Activated B cell treated with CpG ODN at 0.5 μM for 24 hours (primary cell): ENCODE measurements at places on chromosomes 13 and 19. TPM values are rescaled to one million over a fixed set of nuclear protein-coding genes. Genes with fewer than 3 reads are reported as not detected.
A peak's percentile ranks its signal among the peaks of the same experiment; 100 is the strongest.

LILRA6 gene
- not detected in 2 replicates for total RNA-seq

DNA sequence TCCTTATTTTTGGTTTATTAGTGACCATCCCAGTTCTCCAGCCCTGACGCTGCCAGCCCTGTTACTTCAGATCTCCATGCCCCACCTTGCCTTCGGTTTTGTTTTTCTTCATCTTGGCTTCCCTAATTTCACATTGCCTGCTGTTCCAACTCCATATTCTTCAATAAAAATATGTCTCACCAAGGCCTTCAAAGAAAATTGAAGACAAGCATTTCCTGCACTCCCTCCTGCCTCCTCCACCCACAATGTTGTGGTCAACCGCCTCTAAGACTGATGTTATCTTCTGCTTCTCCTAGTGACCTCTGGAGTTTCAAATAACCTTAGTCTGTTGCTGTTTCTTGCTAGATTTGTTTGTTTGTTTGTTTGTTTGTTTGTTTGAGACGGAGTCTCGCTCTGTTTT, 14.6 kb downstream of the PLD3 start:
- DNase-seq = no peak

DNA sequence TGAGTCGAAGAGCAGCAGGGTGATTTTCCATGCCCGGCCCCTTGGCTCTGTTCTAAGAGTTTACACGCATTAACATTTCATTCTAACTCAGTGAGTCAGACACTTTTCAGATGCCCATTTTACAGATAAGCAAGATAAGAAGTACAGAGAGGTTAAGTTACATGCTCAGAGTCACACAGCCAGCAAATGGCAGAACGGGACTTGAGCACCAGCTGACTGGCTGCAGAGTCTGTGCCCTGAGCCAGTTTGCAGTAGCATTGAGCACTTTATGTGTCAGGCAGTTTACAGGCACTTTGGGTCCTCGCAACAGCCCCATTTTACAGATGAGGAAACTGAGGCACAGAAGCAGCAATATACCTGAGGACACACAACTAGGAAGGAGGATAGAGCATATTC, 19.0 kb downstream of the CCDC8 start:
- no peak for DNase-seq

- DNase-seq = no peak
Measured at GRCh38 chr19:40594255-40594654, 6.9 kb upstream of the LTBP4 start.

- peak; percentile 45 for DNase-seq
Measured at GRCh38 chr19:3094601-3095440, 659 bp downstream of the GNA11 start.

BRME1 gene
- 1.2 and 2.0 TPM in 2 replicates for total RNA-seq

DNA sequence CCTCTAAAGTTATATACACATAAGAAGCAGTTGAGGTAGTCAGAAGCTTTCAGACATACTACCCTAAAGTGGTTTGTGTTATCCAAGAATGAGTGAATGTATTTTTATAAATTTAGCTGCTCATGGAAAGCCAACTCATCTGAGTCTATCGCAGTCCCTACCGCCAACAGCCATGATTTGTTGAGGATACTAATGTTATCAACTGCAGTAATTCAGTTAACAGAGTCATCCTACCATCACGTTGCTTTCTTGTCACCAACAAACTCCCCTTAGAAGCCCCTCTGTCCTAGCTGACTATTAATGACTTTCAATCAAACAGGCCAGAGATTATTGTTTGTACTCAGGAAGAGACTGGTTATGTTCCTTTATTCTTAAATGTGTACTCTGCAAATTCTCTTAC, 169.9 kb downstream of the DCT start:
- DNase-seq = no peak

- DNase-seq = no peak
Measured at GRCh38 chr13:37944869-37945442, 75.4 kb upstream of the TRPC4 start.

FAM32A gene
- total RNA-seq = 52.2 and 53.5 TPM in 2 replicates

- no peak for DNase-seq
Measured at GRCh38 chr19:51708811-51709210, 15.0 kb downstream of the HAS1 start.

FPR2 gene
- total RNA-seq = 0.12 TPM in 1 of 2 replicates, not detected in the other

GRCh38 chr19:11191273-11191755, 6.0 kb downstream of the KANK2 start:
- DNase-seq = no peak

- peak; percentile 60 for DNase-seq
Measured at GRCh38 chr19:46714444-46715106, 2.3 kb downstream of the PRKD2 start.
